SK-N-SH (cell line): ENCODE measurements at places on chromosomes 4 and X. TPM values are rescaled to one million over a fixed set of nuclear protein-coding genes. Genes with fewer than 3 reads are reported as not detected.

DNA sequence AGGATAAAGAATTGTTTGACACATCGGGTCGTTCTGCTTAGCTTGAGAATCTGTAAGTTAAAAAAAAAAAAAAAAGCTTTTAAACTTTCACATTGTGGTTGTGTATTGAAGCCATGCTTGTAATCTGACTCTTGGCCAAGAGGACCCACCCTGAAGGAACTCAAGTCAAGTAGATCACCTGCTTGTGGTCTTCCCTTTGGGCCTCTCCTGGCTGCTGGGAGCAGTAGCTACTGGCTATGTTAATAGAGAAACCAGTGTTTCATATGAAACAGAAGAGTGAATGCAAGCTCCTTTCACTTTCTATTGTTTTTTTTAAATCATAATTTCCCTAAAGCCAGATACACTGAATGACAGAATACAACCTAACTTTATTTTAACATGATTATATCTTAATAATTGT, 402.4 kb upstream of the NDST4 start:
- no peaks in the 10 kb centered on the region for H3K27me3 ChIP-seq
- H3K27ac ChIP-seq: no peak overlapping the region
- DNase-seq: no peak
- no peaks in the 10 kb centered on the region for H3K4me1 ChIP-seq

- no peak overlapping the region for H3K27ac ChIP-seq
- no peaks in the 10 kb centered on the region for H3K27me3 ChIP-seq
- no peak for DNase-seq
- no peaks in the 10 kb centered on the region for H3K4me1 ChIP-seq
- H3K36me3 ChIP-seq: no peaks in the 10 kb centered on the region
- H3K4me3 ChIP-seq: no peak overlapping the region
Observed at GRCh38 chr4:12447451-12447850, 1018.8 kb upstream of the HS3ST1 start.

DNA sequence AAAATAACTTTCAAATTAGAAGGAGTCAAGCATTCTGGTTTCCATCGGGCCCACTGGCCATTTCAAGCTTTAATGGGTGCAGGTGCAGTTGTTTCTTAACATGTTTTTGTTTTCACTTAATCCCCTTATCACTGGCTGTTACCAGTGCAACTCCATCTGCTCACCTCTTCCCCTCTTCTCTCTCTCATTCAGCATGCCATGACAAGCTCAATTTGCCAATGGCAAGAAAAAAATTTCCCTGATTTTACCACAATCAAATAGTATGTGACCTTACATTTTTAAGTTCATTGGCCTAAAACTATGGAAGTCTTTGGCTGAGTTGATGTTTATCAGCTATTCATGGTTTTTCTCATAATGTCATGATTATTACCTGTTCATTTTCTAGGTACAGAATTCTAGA, 299.1 kb upstream of the BMP3 start:
- no peaks in the 10 kb centered on the region for H3K27me3 ChIP-seq
- no peaks in the 10 kb centered on the region for H3K36me3 ChIP-seq
- H3K4me3 ChIP-seq: no peak overlapping the region
- H3K4me1 ChIP-seq: no peaks in the 10 kb centered on the region
- H3K27ac ChIP-seq: no peak overlapping the region

DNA sequence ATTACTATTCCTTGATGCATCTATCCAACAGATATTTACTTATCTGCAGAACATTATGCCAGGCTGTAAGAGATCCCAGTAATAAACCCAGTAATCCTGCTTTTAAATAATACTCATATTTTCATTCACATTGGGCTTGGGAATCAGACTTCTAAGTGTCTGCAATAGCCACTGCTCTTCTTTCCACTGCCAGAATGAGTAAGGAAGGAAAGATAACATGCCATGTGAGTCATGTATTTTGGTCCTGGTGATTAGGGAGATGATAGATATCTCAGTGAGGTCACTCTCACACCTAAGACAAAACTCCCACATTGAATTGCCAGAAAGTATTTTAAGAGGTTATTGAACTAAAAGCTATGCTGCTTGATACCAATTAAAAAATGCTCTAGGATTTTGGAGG, 13.9 kb upstream of the HEPH start:
- no peaks in the 10 kb centered on the region for H3K36me3 ChIP-seq
- DNase-seq: no peak
- H3K4me1 ChIP-seq: no peaks in the 10 kb centered on the region
- no peaks in the 10 kb centered on the region for H3K27me3 ChIP-seq

DNA sequence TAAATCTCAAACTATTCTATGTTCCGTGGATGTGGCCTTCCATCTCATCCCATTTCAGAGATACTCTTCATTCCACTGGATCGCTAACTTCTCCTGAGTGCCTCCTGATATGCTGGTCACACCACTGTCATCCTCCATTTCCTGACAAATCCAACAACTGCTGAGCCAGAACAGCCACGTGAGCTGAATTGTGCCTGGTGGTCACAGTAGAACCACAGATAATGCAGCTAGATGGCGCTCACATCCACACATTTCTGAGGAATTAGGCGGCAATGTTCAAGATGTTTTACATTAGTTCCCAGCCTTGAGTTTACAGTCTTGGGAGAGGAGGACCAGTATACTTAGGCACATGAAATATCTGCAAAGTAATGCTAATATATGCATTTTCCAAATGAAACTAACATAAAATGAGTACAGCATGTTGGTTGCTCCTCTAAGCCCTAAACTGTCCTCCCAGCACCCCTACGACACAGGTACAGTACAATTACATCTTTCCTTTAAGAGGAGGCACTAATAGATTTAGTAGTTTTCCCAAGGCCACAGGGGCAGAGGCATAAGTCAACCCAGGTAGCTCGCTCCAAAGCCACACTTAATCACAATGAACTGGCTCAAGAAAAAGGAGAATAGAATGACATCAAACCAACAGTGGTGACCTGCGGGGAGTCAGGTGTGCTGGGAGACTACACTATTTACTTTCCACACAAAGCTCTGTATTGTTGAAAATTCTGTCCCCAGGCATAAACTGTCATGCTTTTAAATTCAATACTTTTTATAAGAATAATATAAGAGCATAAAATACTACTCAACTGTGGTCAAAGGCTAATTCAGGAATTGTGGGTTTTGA, 134.2 kb downstream of the CHIC2 start:
- H3K4me1 ChIP-seq: peaks cover 30% of the 10 kb centered on the region
- H3K4me3 ChIP-seq: no peak overlapping the region
- DNase-seq: peak; percentile 61
- H3K36me3 ChIP-seq: no peaks in the 10 kb centered on the region
- no peaks in the 10 kb centered on the region for H3K27me3 ChIP-seq
- no peak overlapping the region for H3K27ac ChIP-seq

- H3K27me3 ChIP-seq: no peaks in the 10 kb centered on the region
- no peaks in the 10 kb centered on the region for H3K36me3 ChIP-seq
- no peak for DNase-seq
- no peak overlapping the region for H3K4me3 ChIP-seq
- H3K4me1 ChIP-seq: peaks cover 20% of the 10 kb centered on the region
- peak overlapping the region; percentile 78; the same call in 1 of the 2 replicates for H3K27ac ChIP-seq
Observed at GRCh38 chr4:90317785-90318184, 190.6 kb downstream of the CCSER1 start.

DNA sequence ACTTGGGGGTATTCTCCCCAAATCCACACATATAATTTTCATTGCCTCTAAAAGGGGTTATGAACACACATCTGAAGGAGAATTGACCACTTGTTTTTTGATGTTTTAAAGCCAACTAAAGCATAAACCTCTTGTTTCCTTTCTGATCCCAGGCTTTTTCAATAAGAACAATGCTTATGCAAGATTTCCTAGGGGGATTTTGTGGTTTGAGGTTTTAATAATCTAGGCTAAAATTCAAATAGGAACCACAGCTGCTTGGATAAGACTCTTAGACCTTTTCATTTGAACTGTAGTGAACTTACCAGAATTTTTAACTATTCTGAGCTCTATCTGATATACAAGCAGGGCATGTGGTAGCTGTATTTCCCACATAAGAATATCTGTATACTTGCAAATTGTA, 651.1 kb downstream of the ANKRD50 start:
- no peaks in the 10 kb centered on the region for H3K36me3 ChIP-seq
- H3K27me3 ChIP-seq: no peaks in the 10 kb centered on the region
- H3K4me1 ChIP-seq: peaks cover 8% of the 10 kb centered on the region; the same call in 1 of the 2 replicates
- DNase-seq: no peak
- H3K4me3 ChIP-seq: no peak overlapping the region
- peak overlapping the region; percentile 92 for H3K27ac ChIP-seq

DNA sequence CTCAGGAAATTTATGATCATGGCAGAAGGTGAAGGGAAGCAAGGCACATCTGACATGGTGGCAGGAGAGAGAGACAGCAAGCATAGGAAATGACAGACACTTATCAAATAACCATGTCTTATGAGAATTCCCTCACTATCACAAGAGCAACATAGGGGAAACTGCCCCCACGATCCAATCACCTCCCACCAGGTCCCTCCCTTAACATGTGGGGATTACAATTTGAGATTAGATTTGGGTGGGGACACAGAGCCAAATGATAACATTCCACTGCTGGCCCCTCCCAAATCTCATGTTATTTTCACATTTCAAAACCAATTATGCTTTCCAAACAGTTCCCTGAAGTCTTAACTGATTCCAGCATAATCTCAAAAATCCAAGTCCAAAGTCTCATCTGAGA, 8.2 kb upstream of the TMA16 start:
- no peak overlapping the region for H3K4me3 ChIP-seq
- no peaks in the 10 kb centered on the region for H3K36me3 ChIP-seq
- H3K27ac ChIP-seq: no peak overlapping the region
- peaks cover 13% of the 10 kb centered on the region; the same call in 1 of the 2 replicates for H3K27me3 ChIP-seq
- no peak for DNase-seq

TRO gene
- 59.1 and 70.0 TPM in 2 replicates for polyA plus RNA-seq

GRCh38 chr4:173076903-173077634, 91.5 kb upstream of the GALNT7 start:
- no peaks in the 10 kb centered on the region for H3K27me3 ChIP-seq
- no peak overlapping the region for H3K4me3 ChIP-seq
- no peaks in the 10 kb centered on the region for H3K36me3 ChIP-seq
- H3K4me1 ChIP-seq: no peaks in the 10 kb centered on the region
- no peak for DNase-seq

- 0 out of 2 replicates have a peak, but pooled peaks cover 3% of the 10 kb centered on the region for H3K4me1 ChIP-seq
- H3K27me3 ChIP-seq: no peaks in the 10 kb centered on the region
Observed at GRCh38 chr4:112652216-112652615, 15.3 kb downstream of the LARP7 start.

CFI gene
- 19.6 and 27.0 TPM in 2 replicates for polyA plus RNA-seq

GRCh38 chrX:69424910-69425309, 79.2 kb upstream of the NALF2 start:
- H3K27ac ChIP-seq: no peak overlapping the region
- H3K36me3 ChIP-seq: no peaks in the 10 kb centered on the region
- no peak for DNase-seq
- peaks cover 7% of the 10 kb centered on the region; the same call in 1 of the 2 replicates for H3K4me1 ChIP-seq
- no peak overlapping the region for H3K4me3 ChIP-seq

DNA sequence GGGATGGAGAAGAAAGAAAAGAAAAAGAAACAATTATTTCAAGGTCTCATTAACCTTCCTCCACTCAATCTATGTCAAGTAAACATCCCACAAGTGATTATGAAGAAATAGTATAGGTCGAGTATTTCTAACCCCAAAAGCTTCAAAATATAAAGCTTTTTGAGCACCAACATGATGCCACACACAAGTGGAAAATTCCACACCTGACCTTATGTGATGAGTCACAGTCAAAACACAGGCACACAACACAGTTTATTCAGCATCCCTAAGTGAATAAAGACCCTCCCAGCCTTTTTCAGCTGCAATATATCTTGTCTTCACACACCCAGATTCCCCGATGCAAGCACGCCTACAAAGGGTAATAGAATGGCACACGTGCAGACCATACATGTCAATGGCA, 51.7 kb upstream of the VEGFC start:
- H3K4me3 ChIP-seq: no peak overlapping the region
- peaks cover 1% of the 10 kb centered on the region for H3K36me3 ChIP-seq
- no peak overlapping the region for H3K27ac ChIP-seq
- no peak for DNase-seq
- H3K27me3 ChIP-seq: no peaks in the 10 kb centered on the region

AKAP14 gene
- polyA plus RNA-seq: 0.16 and 0.23 TPM in 2 replicates

DNA sequence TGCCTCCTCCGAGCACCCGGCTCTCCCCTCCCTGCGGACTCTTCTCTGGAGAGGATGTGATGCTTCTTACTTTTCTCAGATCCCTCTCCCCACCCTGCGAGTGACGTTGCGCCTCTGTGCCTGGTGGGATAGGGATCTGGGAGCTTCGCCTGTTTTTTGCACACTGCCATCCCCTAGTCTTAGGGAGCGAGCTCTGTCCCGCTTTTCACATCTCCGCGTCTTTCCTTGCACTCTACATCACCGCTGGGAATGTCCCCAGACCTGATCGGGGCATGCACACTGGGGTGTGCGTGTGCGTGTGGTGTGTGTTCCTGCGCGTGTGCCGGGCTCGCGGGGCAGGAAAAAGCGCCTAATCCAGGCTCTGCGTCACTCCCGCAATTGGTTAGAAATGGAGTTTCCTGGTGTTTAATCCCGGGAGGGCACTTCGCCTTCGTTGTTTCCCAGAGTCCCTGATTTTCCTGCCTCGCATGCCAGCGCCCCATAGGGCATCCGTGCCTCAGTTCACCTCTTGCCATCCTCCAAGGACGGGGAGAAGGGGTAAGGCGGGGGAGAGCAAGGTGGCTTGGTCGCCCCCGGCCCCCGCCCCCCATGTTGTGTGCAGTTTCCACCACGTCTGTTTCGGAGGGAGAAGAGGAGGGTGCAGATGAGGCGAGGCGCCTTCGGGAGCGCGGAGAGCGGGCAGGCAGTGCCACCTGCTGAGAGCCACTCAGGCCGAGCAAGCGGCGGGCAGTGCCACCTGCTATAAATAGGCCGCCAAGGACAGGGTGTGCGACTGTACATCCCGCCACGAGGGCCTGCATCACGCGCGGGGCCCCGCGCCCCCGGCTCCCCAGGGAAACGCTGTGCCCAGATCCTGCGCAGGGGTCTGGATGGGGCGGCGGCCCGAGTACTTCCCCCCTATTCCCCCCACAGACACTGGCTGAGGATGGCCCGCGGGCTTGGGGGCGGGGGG, 759 bp upstream of the TBC1D1 start:
- peak overlapping the region; percentile 61 for H3K4me3 ChIP-seq
- peak; percentile 48 for DNase-seq
- H3K27me3 ChIP-seq: peaks cover 49% of the 10 kb centered on the region
- H3K36me3 ChIP-seq: no peaks in the 10 kb centered on the region
- no peak overlapping the region for H3K27ac ChIP-seq
- H3K4me1 ChIP-seq: no peaks in the 10 kb centered on the region

GC gene
- polyA plus RNA-seq: not detected in 2 replicates

DNA sequence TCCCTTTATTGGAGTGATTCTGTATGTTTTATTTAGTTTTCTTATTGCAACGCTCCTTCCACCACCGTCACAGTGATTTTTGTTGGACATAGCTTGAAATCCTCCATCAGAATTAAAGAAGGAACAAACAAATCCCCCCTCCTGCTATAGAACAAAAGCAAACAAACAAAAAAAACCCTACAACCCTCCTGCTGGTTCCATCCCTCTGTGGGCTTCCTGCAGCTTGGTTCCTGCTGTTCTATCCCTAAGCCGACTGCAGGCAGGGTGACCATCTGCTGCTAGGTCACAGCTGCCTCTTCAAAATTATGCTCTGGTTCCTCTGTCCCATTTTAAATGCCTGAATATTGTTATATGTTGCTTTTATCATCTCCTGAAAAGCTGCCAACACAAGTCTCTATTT, 116.8 kb upstream of the AGA start:
- H3K4me1 ChIP-seq: no peaks in the 10 kb centered on the region
- H3K4me3 ChIP-seq: no peak overlapping the region
- H3K27ac ChIP-seq: no peak overlapping the region
- no peaks in the 10 kb centered on the region for H3K36me3 ChIP-seq
- no peaks in the 10 kb centered on the region; the same call in 1 of the 2 replicates for H3K27me3 ChIP-seq
- DNase-seq: no peak

- DNase-seq: no peak
- no peak overlapping the region for H3K4me3 ChIP-seq
- no peak overlapping the region for H3K27ac ChIP-seq
- H3K27me3 ChIP-seq: no peaks in the 10 kb centered on the region
- H3K36me3 ChIP-seq: no peaks in the 10 kb centered on the region
Observed at GRCh38 chr4:113394108-113394729, 344.8 kb downstream of the ANK2 start.
